ENCODE measurements at places on chromosomes 5 and 9.

DNA sequence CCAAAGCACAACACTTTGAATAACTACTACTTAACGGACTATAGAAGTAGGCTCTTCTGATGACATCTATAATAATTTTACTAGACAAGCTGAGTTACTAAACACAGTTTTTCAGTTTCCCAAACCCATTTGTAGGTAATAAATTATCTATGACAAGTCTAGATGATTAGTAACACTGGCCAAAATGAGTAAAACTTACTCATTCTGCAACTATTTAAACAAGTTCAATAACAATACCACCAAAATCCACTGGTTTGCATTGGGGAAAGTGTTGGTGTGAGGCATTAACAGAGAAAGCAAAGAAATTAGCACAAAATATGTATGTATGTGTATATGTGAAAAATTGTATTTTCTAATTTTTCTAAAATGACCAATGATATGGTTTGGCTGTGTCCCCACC, 119.3 kb downstream of the NR2F1-AS1 start:
- no peak for DNase-seq

- DNase-seq, result no peak
Measured at GRCh38 chr5:115439639-115440038, 104.9 kb downstream of the FEM1C start.

GRCh38 chr5:159010661-159011442, 88.9 kb downstream of the EBF1 start:
- no peak for DNase-seq

GRCh38 chr9:123322273-123323195, 33.5 kb upstream of the CRB2 start:
- peak; percentile 38 for DNase-seq

DNA sequence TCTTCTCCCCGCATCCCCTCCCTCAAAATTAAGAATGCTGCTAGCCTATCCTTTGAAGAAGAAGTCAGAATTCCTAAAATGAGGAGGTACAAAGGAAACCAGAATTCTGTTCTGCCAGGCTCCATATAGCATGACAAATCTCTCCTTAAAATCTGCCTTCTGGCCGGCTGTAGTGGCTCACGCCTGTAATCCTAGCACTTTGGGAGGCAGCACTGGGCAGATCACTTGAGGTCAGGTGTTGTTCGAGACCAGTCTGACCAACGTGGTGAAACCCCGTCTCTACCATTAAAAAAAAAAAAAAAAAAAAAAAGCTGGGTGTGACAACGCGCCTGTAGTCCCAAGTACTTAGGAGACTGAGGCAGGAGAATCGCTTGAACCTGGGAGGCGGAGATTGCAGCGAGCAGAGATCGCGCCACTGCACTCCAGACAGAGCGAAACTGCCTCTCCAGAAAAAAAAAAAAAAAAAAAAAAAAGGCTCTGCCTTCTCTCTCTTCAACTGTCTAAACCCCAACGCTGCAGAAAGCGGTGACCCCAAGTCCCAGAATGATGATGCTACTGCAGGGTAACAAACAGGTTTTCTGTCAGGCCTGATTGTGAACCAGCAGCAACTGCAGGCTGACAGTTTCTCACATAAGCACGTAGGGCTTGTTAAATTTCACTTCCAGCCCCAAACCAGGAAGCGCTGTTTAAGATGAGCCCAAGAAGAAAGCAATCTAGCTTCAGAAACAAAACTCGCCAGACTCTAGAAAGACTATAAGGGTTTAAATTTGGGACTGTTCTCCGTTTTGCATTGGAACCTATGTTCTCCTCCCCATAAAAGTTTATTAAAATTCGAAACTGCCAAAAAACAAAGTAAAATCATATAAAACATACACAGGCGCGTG, 963 bp upstream of the CAST start:
- no peak for DNase-seq

- DNase-seq, result no peak
Measured at GRCh38 chr5:28012538-28012937, 974.2 kb upstream of the CDH9 start.

DNA sequence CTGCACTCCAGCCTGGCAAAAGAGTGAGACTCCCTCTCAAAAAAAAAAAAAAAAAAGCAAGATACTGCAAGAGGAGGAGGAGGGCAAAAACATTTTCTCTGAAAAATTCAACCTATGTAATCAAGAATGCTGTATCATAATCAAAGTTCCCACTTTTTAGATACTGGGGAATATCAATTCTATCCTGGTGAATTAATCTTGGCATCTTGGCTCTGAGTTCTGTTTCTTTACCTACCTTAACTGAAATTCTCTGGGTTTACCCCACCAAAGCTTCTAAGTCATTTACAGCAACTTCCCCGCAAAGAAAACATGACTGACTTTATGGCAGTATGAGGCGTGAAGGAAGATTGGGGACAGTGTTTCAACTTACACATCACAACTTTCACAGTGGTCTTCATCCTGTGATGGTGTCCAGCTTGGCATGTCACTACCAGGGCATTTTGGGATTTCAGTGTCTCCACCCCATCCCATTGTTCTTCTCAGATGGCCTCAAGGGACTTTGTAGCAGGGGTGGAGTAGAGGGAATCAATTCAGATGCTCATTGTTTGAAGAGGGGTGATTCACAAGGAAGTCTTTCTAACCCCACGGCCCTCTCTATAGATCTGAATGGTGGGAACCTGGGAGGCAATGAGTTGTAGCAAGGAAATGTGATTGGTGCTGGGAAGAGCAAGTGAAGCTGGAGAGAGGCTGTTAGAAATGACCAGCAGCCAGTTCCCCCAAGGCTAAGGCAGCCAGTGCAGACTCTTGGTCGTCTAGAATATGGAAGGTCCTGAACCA, 130.5 kb downstream of the SCAMP1 start:
- DNase-seq, result no peak
